ENCODE measurements at places on chromosomes 5 and 9. TPM values are rescaled to one million over a fixed set of nuclear protein-coding genes. Genes with fewer than 3 reads are reported as not detected.

Gene HSD17B3
- total RNA-seq: not detected

Gene ACTBL2
- 0.08 TPM for total RNA-seq

Gene IFNA21
- not detected for total RNA-seq

Gene IFNK
- not detected for total RNA-seq

Gene GDNF
- total RNA-seq: not detected

All from A549 treated with Mapracorat at 1 μM for 4 hours (cell line).